ENCODE measurements at places on chromosomes 7 and 10.

DNA sequence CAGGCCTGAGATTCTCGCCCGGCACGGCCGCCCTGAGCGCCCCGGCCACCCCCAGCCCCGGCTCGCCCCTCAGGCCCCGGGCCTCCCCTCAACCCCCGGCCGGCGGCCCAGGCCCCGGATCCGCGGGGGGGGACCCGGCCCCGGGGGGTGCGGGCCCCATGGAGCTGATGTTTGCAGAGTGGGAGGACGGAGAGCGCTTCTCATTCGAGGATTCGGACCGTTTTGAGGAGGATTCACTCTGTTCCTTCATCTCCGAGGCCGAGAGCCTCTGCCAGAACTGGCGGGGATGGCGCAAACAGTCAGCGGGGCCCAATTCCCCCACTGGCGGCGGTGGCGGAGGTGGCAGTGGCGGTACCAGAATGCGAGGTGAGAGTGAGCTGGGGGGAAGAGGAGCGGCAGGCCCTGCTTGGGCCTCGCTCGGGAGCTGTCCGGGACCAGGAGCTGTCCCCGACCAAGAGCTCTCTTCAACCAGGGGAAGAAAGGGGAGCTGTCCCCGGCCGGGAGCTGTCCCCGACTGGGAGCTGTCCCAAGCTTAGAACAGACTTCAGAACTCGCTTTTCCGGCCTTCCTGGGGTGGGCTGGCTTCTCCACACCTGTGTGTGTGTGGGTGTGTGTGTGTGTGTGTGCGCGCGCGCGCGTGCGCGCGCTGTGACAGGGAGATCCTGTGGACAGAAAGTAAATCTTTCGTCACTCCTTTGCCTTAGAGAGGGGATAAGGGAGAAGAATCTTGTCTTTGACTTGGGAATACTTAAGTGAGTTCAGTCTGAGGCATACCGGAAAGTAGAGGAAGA is 510 bp downstream of the ZSWIM8 start:
- no peak for DNase-seq

DNA sequence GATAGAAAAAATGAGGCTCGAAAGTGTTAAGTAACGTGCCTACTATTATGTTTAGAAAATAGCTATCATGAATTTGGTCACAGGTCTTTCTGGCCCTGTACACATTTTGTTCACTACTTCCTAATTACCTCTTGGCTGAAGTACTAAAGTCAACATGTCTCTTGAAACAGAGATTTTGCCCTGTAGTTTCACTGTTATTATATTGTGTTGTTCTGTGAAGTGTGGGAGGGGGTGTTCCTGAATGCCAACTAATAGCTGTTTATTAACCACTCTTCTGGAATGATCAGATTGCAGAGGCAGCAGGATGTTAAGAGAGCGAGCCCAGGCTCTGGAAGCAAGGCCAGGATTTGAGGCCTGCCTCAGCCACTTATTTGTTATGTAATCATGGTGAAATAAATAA is 72.1 kb downstream of the RNF133 start:
- no peak for DNase-seq

DNA sequence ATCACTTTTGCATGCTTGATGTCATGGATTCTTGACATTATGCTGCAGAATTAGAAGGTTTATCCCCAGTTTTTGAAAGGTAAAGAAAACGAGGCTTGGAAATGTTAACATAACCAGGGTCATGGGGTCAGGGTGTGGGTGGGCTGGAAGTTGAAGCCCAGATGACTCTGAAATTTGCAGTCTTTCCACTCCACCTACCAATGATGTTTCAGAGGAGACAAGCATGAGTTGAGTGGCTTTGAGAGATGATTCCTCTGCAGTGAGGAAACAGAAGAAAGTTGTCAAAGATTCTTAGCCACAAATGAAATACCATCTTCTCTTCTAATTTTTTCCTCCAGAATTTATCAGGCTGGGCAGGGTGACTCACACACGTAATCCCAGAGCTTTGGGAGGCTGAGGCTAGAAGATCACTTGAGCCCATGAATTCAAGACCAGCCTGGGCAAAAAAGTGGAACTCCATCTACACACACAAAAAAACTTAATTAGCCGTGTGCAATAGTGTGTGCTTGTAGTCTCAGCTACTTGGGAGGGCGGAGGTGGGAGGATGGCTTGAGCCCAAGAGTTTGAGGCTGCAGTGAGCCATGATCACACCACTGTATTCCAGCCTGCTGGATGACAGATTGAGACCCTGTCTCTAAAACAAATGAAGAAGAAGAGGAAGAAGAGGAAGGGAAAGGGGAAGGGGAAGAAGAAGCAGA is 239.1 kb upstream of the AUTS2 start:
- no peak for DNase-seq

GRCh38 chr10:47026301-47027107 is 115.3 kb downstream of the PTPN20 start:
- DNase-seq: no peak

DNA sequence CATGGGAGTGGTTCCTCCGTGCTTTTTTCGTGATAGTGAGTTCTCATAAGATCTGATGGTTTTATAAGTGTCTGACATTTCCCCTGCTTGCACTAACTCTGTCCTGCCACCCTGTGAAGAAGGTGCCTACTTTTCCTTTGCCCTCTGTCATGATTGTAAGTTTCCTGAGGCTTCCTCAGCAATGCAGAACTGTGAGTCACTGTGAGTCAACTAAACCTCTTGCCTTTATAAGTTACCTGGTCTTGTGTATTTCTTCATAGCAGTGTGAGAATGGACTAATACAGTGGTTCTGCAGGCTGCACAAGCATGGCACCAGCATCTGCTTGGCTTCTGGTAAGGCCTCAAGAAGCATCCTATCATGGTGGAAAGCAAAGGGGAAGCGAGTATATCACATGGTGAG is 1144.6 kb downstream of the SORCS3 start:
- DNase-seq: no peak

DNA sequence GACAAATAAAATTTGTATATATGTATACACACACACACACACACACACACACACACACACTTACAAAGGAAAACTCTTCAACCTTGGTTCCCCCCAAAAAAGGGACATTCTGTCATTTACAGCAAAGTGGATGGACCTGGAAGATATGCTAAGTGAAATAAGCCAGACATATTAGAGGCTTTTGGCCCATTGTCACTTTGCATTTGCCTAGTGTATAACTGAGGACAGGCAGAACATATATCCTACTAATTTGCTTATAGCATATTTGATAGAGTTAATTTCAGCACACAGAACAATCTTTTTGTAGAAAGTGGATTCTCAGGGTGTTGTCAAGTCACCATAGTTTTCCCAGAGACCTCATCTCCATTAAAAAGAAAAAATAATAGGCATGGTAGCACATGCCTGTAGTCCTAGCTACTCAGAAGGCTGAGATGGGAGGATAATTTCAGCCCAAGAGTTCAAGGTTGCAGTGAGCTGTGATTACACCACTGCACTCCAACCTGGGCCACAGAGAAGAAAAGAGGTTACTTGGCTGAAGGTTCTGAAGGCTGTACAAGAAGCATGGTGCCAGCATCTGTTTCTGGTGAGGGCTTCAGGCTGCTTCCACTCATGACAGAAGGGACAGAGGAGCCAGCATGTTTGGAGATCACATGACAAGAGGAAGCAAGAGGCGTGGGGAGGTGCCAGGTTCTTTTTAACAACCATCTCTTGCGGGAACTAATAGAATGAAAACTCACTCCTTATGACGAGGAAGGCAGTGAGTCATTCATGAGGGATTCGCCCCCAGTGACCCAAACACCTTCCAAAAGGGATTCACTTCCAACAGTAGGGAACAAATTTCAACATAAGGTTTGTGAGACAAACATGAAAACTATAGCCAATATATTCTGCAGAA is 135.6 kb downstream of the TMEM168 start:
- DNase-seq: no peak

GRCh38 chr10:86708068-86708782 is 39.9 kb downstream of the LDB3 start:
- no peak for DNase-seq

DNA sequence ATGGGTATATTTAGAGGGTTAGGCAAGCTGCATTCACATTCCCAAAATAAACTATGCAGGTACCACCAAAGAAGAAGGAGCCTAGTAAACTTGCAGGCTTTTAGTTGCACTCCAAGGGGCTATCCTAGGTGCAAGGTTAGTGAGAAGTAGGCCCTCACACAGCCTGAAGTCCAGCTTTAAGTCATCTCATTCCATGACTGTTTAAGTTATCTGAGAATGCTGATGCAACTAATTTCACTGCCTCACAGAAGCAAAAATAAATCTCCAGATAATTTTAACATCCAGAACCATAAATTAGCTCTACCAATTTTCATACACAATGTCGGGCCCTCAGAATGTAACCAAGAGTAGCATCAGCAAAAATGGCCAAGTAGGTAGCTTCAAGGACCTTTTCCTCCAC is 34.3 kb upstream of the HHEX start:
- no peak for DNase-seq

GRCh38 chr7:27164367-27165088 is 809 bp downstream of the HOXA9 start:
- DNase-seq: no peak

GRCh38 chr7:154503962-154504550 is 451.9 kb downstream of the DPP6 start:
- DNase-seq: no peak

GRCh38 chr10:72658696-72659400 is 33.0 kb upstream of the MICU1 start:
- no peak for DNase-seq

DNA sequence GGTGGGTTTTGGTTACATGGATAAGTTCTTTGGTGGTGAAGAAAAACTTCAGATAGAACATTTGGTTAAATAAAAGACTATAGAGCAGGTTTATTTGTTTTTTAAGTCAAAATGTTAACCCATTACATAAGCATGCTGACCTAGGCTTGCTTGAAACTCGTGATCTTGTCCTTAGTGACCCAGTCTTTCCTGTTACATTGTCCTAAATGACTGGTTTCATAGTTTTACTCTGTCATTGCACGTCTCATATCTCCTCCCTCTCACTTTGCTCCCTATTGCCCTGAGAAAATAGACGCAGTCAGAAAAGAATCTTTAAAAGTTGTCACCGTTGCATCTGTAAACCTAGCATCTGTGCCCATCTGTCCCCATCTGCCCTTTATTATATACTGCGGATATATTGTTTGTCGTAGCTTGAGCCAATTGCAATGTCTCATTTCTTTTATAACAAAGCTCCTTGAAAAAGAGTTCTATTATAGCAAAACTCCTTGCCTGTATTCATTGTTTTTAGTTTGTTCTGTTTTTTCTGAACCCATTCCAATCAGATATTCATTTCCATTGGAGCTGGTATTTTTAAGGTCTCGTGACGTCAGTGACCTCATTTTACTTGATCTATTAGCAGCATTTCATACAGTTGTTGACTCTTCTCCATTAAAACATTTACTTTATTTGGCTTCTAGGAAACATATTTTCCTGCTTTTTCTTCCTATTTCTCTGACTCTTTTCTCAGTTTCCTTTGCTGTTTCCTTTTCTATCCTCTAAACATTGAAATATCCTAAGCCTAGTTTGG is 57.3 kb downstream of the HELLS start:
- no peak for DNase-seq

- no peak for DNase-seq
These were observed 137.2 kb downstream of the PHTF2 start for GRCh38 chr7:77935652-77936348.

GRCh38 chr7:117873310-117874190 is at the start of gene CTTNBP2:
Gene CTTNBP2, minus strand, starts transcription at chr7:117873441. Its CDS starts 26 bp downstream, at chr7:117873415.
- DNase-seq: no peak

DNA sequence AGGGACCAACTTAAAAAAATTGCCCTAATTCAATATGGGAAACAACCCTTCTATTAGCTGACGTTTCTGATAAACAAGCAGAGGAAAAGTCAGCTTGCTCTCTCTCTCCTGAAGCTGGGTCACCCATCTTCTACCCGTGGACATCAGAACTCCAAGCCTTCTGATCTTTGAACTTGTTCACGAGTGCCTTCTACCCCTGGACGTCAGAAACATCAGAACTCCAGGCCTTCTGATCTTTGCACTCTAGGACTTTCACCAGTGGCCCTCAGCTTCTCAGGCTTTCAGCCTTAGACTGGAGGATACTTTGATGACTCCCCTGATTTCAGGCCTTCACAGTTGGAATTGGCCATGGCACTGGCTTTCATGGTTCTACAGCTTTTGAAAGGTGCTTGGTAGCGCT is 41.8 kb downstream of the AKR1C8 start:
- no peak for DNase-seq

DNA sequence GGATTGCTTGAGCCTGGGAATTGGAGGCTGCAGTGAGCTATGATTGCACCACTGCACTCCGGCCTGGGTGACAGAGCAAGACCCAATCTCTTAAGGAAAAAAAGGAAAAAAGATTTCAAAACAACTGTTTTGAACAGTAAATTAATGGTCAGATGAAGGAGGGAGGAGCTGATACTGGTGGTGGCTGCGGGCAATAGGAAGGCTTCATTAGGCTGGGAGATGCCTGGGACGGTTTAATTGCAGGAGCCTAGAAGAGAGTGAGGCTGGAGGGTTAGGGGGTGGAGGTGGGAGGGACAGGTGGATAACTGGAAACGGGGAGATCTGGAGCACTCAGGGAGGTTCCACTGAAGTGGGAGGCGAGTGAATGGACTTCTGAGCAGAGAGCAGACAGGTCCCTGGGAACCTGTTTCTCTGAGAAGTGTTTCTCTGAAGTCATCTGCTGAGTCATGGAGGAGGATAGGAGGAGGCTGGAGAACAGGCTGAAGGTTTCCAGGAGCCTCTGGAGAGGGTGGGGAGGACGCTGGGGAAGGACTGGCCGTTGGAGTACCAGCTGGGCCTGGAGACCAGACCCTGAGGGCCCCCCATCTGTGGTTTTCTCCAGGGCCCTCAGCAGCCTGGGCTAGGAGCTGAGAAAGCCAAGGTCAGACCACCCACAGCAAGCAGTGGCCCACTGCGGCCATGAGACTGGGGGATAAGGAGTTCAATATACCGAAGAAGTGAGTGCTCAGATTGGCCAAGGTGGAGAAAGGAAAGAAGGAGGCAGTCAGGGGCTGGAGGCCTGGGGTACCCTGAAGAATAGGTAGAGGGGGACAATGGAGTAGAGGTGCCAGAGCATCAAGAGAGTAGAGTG is 14.4 kb upstream of the YWHAG start:
- no peak for DNase-seq

DNA sequence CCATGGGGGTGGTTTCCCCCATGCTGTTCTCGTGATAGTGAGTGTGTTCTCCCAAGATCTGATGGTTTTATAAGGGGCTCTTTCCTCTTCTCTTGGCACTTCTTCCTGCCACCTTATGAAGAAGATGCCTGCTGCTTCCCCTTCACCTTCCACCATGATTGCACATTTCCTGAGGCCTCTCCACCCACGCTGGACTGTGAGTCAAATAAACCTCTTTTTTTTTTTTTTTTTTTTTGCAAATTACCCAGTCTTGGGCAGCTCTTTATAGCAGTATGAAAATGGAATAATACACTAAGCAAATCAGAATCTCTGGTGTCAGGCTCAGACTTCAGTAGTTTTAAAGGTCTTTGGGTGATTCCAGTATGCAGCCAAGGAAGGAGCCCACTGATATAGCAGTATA is 28.2 kb downstream of the TAS2R41 start:
- no peak for DNase-seq

DNA sequence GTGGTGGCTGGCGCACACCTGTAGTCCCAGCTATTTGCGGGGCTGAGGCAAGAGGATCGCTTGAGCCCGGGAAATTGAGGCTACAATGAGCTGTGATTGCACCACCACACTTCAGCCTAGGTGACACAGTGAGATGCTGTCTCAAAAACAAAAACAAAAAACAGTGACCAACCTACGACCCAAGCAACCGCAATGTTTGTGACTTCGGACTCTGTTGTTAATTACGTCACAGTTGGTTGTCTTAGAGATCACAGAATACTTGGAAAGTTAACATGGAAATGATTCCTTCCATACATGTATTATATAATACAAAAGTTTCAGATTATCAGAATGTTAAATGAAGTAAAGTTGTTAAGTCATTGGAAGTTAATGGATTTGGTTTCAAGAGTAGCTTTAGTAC is 106.2 kb downstream of the REEP3 start:
- DNase-seq: no peak

Measured in activated CD8-positive, alpha-beta memory T cell treated with anti-CD3 and anti-CD28 coated beads for 4 hours (primary cell).